ENCODE measurements at places on chromosomes 1 and 21.

DNA sequence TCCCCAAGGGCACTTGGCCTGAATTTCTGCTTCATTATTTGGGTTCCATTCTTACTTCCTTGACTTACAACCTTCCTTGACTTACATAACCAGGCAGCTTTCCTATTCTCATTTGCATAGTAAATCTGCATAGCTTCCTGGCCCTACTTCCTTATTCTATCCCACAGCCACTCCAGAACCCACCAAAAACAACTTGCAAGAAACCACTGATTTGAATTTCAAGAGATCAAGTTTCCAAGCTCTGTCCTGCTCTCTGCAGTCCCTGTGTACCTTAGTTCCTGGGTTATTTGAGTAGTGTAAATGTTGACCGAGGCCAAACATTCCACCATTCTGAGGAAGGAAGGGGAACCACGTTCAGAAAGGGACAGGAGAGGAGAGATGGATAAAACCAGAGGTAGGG lies 603.3 kb downstream of the PTPRC start:
- no peak overlapping the region for H3K4me3 ChIP-seq
- no peak for DNase-seq
- H3K4me1 ChIP-seq: no peaks in the 10 kb centered on the region
- H3K36me3 ChIP-seq: no peaks in the 10 kb centered on the region

GRCh38 chr1:2028870-2029560 lies 9.9 kb downstream of the GABRD start:
- H3K27ac ChIP-seq: no peak overlapping the region
- no peak overlapping the region for H3K4me3 ChIP-seq
- no peaks in the 10 kb centered on the region for H3K36me3 ChIP-seq
- H3K4me1 ChIP-seq: no peaks in the 10 kb centered on the region

DNA sequence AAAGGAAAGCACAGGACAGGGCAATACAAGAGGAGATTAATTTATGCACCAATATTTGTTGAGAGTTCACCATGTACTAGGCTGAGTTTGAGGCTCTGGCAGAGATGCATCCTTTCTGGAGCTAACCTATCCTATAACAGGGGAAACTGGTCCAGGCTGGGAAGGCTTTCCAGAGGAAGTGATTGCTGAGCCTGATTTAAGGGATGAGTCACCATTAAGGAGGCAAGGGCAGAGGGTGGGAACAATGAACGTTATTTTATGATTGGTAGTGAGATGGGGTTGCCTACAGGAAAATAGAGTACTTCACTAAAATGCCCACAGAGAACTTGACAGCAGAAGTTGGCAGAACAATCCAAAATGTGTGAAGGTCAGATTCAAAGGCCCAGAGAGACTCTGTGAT lies 141.4 kb downstream of the PLPP3 start:
- no peak overlapping the region for H3K27ac ChIP-seq
- H3K4me1 ChIP-seq: no peaks in the 10 kb centered on the region
- no peaks in the 10 kb centered on the region for H3K27me3 ChIP-seq
- no peak overlapping the region for H3K4me3 ChIP-seq

GRCh38 chr1:72482736-72483413 lies 200.5 kb upstream of the NEGR1 start:
- no peak overlapping the region for H3K27ac ChIP-seq
- H3K36me3 ChIP-seq: no peaks in the 10 kb centered on the region
- no peak overlapping the region for H3K4me3 ChIP-seq
- no peaks in the 10 kb centered on the region for H3K4me1 ChIP-seq
- no peaks in the 10 kb centered on the region for H3K27me3 ChIP-seq

DNA sequence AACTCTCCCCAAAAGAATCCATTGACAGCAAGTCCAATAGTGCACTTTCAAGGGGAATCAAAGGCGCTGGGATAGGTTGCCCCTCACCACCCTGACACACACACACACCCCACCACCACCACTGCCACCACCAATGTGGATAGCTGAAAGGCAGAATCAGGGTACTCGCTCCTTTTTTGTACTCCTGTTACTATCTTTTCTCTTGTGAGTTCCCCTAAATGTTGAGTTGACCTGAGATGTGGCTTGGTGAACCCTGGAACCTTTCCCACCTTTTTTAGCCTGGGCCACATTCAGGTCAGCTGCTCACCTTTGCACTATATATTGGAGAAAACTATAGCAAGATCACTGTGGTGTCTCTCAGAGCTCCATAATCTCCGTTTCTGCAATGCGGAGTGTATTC lies 3.9 kb downstream of the S100A8 start:
- H3K4me1 ChIP-seq: no peaks in the 10 kb centered on the region
- H3K27me3 ChIP-seq: no peaks in the 10 kb centered on the region
- no peaks in the 10 kb centered on the region for H3K36me3 ChIP-seq
- DNase-seq: no peak

DNA sequence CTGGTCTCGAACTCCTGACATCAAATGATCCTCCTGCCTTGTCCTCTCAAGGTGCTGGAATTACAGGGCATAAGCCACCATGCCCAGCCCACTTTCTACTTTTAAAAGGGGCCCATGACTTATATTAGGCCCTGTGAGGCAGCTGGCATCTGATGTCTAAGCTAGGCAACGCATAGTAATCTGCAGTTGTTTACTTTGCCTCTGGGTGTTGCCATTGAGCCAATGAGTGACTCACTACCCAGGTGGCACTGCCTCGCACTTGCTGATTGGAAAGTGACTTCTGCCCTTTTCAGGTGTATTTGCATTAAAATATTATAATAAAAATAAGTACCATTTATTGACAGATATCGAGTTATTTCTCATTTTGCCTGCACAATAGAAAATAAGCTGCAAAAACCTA lies 84.9 kb downstream of the KIF14 start:
- H3K27ac ChIP-seq: no peak overlapping the region
- no peaks in the 10 kb centered on the region for H3K36me3 ChIP-seq
- H3K4me3 ChIP-seq: no peak overlapping the region

DNA sequence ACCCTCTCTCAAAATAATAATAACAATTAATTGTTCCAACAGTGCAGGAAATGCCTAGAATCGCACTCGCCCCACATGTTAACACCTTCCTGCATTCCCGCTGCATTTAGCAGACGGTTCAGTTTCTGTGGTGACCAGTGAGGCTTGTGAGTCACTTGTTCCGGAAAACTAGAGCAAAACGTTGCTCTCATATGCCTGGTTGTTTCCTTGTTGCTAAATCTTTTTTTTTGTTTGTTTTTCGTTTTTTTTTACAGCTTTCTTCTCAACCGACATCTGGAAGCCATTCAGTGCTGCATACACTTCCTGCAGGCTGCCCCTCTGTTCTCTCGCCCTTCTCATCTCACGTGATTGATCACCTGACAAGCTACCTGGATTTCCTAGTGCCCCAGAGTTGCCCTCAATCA lies 56.9 kb upstream of the TMPRSS2 start:
- no peak for DNase-seq
- H3K4me3 ChIP-seq: no peak overlapping the region
- H3K27me3 ChIP-seq: no peaks in the 10 kb centered on the region
- H3K36me3 ChIP-seq: no peaks in the 10 kb centered on the region
- H3K27ac ChIP-seq: no peak overlapping the region

DNA sequence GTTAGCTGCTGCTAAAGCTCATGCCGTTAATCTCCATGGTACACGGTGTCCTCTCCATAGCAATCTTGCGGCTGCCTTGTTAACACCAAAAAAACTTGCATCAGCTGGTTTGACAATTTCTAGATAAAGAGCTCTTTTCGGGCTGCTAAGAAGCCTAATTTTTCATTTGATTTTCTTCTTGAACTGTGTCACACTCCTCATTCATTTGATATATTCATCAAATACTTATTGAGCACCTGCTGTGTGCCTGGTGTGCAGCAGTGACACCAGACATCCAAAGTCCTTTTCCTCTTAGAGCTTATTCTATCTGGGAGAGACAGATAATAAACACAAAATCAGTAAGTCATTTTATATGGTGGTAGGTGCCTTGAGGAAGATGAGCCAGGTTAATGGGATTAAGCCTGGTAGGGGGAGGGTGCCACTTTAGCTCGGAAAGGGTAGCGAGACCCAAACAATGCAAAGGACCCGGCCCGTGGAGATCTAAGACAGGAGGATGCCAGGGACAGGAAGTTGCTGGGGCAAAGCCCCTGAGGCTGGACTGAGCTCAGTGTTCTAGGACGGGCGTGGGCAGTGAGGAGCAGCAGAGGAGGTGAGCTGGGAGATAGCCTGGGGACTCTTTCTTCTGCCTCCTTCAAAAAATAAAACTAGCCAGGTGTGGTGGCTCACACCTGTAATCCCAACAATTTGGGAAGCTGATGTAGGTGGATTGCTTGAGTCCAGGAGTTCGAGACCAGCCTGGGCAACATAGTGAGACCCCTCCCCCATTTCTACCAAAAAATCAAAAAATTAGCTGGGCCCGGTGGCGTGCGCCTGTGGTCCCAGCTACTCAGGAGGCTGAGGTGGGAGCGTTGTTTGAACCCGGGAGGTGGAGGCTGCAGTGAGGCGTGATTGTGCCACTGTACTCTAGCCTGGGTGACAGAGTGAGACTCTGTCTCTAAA lies 50.7 kb upstream of the LGALS8 start:
- no peak overlapping the region for H3K27ac ChIP-seq
- no peaks in the 10 kb centered on the region for H3K36me3 ChIP-seq

DNA sequence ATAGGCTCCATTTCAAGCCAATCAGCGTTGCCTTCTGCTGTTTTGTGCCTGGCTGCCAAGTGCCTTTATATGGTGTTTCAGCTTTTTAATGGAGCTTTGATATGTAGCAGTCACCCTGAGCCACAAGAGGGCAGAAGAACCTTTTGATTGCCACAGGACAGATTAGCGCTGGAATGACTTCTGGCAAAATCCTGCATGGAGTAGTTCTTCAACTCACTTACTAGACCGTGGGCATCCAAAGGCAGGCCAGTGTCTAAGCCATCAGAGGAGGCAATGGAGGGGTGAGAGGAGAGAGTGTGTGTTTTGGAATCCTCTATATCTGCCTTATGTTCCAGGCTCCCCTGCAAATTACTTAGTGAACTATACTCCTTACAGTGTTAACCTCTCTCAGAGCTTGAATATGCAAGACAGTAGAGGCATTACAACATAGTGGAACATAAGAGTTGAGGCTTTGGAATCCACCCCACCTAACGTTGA lies 56.2 kb downstream of the ST3GAL3 start:
- H3K4me1 ChIP-seq: peaks cover 5% of the 10 kb centered on the region
- H3K4me3 ChIP-seq: no peak overlapping the region
- H3K27ac ChIP-seq: no peak overlapping the region
- H3K36me3 ChIP-seq: no peaks in the 10 kb centered on the region
- peak; percentile 56 for DNase-seq

DNA sequence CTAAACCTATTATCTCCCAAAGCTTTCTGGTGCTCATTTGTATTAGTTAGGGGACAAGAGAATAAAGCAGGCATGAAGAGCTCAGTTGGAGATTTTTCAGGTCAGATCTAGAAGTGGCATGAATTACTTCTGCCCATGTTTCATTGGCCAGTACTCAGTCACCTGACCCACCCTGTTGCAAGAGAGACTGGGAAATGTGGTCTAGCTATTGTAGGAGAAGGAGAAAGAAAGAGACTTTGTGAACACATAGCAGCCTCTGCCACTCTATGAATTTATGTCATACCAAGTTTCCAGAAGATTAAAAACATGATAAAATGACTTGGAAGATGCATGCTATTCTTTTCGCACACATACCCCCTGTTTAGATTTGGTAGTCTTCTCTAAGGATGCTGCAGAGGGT lies 302.3 kb upstream of the RUNX1 start:
- H3K27me3 ChIP-seq: no peaks in the 10 kb centered on the region
- H3K36me3 ChIP-seq: no peaks in the 10 kb centered on the region
- H3K27ac ChIP-seq: no peak overlapping the region

- no peak overlapping the region for H3K27ac ChIP-seq
- H3K27me3 ChIP-seq: no peaks in the 10 kb centered on the region
- H3K4me1 ChIP-seq: no peaks in the 10 kb centered on the region
Observed at GRCh38 chr21:37119421-37120218, 46.6 kb downstream of the TTC3 start.

GRCh38 chr1:229596925-229597699 lies 28.8 kb downstream of the TAF5L start:
- H3K36me3 ChIP-seq: peaks cover 18% of the 10 kb centered on the region
- H3K4me3 ChIP-seq: peak overlapping the region; percentile 62
- peak; percentile 39 for DNase-seq
- H3K4me1 ChIP-seq: peaks cover 74% of the 10 kb centered on the region

DNA sequence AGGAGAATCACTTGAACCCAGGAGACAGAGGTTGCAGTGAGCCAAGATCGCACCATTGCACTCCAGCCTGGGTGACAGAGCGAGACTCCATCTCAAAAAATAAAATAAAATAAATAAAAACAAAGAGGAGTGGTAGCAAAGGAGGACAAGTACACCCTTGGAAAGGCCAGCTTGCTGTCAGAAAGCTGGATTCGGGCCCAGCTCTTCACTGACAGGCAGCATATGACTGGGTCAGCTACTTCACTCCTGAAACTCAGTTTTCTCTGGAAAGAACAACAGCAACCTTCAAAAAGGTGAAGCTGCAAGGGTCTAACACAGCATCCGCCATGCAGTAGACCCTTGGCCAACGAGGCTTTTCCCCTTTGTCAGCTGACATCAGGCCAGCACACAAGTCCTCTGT lies 156.0 kb upstream of the TIAM1 start:
- H3K27ac ChIP-seq: no peak overlapping the region
- no peaks in the 10 kb centered on the region for H3K4me1 ChIP-seq
- H3K27me3 ChIP-seq: no peaks in the 10 kb centered on the region
- no peak for DNase-seq
- no peaks in the 10 kb centered on the region for H3K36me3 ChIP-seq

- H3K4me1 ChIP-seq: no peaks in the 10 kb centered on the region
- H3K27ac ChIP-seq: no peak overlapping the region
- H3K36me3 ChIP-seq: peaks cover 5% of the 10 kb centered on the region
- H3K4me3 ChIP-seq: no peak overlapping the region
- no peak for DNase-seq
Observed at GRCh38 chr1:58528518-58528917, 18.0 kb downstream of the OMA1 start.

GRCh38 chr1:87435484-87435883 lies 106.8 kb downstream of the LMO4 start:
- H3K27ac ChIP-seq: no peak overlapping the region
- DNase-seq: no peak
- no peaks in the 10 kb centered on the region for H3K27me3 ChIP-seq
- H3K4me3 ChIP-seq: no peak overlapping the region

- no peak for DNase-seq
- H3K27me3 ChIP-seq: no peaks in the 10 kb centered on the region
- peaks cover 23% of the 10 kb centered on the region for H3K4me1 ChIP-seq
Observed at GRCh38 chr1:61709908-61710289, 15.0 kb downstream of the TM2D1 start.

GRCh38 chr1:25799935-25800702 lies at the start of gene SELENON:
Gene SELENON, plus strand, starts transcription at chr1:25800193. Its CDS starts 38 bp downstream, at chr1:25800231.
- peaks cover 4% of the 10 kb centered on the region for H3K36me3 ChIP-seq
- no peak for DNase-seq
- no peaks in the 10 kb centered on the region for H3K27me3 ChIP-seq
- H3K4me3 ChIP-seq: peak within 1 kb of the TSS; percentile 86

DNA sequence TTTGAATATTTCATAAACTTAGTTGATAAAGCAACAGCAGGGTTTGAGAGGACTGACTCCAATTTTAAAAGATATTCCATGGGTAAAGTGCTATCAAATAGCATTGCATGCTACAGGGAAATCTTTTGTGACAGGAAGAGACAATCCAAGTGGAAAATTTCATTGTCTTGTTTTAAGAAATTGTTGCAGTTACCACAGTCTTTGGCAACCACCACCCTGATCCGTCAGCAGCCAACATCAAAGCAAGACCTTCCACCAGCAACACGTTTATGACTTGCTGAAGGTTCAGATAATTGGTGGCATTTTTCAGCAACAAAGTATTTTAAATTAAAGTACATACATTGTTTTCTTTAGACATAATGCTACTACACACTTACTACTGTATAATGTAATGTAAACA lies 47.8 kb downstream of the ADGRL4 start:
- no peak for DNase-seq
- H3K27ac ChIP-seq: no peak overlapping the region
- H3K4me1 ChIP-seq: no peaks in the 10 kb centered on the region
- H3K4me3 ChIP-seq: no peak overlapping the region
